ENCODE measurements at places on chromosomes 11 and 22.
A peak's percentile ranks its signal among the peaks of the same experiment; 100 is the strongest.

- no peak for DNase-seq
These were observed 24.6 kb downstream of the PPIL2 start for GRCh38 chr22:21690401-21690801.

- no peak for DNase-seq
These were observed 102.2 kb downstream of the NAT10 start for GRCh38 chr11:34207487-34208180.

DNA sequence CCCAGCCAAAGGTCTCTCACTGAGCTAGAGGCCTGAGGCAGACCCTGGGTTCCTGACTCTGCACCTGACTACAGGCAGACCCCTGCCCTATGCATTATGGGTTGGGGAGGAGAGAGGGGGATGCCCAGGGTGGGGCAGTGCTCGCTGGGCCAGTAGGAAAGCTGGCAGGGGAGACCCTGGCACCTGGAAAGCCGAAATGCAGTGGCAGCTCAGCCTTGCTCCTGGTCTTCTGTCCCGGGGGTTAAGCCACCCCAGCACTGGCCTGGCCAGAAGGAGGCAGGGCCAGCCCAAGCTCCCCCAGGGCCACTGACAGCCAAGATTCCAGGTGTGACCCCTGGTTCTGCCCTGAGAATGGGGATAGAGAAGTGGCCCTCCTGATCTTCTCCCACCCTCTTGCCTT lies 5.4 kb downstream of the ARAP1 start:
- no peak for DNase-seq

DNA sequence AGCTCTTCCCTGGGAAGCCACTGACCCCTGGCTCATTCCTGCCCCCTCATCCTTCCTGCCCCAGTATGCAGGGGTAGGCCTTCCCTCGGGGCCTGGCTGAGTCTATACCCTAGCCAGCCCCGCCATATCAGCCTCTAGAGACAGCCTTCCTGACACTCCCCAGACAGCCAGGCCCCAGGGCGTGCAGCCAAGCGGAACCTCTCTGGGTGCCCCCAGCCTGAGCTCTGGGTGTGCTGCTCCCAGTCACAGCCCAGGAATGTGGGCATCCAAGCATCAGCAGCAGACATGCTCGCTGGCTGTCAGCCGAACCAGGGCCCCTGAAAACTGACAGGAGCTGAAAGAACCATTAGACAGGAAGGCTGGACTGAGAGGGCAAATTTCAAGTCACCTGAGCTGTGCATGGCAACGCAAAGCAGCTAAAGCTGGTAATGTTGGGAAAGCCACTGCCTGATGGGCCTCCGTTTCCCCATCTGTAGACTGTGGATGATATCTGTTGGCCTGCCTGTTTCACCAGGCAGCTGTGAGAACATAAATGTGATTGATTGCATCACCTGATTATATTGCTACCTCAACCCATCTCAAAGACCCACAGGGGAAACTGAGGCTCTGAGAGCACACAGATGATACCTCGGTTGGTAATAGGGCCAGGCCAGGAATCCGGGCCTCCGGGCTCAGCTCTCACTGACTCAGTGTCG lies 93.2 kb downstream of the LRRC32 start:
- no peak for DNase-seq

DNA sequence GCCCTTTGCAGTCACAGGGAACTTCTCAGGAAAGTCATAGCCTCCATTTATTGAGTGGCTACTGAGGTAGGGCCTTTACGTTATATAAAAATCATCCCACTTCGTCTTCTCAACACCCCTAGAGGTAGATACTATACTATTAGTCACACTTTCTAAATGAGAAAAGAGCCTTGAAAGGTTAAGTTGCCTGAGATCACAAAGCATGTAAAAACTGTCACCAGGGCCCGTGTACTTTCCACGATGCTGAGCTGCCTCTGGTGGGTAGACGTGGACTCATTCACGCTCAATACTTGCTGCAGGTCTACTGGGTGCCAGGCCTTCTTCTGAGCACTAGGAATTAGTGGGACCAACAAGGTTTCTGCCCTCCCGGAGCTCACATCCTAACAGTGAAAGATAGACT lies 16.3 kb downstream of the CHRDL2 start:
- DNase-seq = no peak

DNA sequence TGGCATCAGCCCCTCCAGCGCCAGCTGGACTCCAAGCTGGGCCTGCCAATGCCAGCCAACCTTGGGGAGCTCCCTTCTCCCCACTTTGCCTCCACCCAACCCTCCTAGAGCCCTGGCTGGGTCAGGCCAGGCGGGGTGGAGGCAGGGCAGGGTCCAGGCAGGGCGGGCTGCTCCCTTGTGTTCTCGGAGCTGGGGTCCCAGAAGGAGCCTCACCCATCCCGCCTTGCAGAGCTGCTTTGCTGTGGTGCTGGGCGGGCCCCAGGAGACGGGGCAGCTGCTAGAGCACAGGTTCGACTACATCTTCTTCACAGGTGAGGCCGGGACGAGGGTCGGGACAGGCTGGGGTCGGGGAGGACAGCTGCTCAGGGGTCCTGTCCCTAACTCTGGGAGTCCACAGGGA lies 9.4 kb downstream of the ALDH3B1 start:
- DNase-seq = no peak

DNA sequence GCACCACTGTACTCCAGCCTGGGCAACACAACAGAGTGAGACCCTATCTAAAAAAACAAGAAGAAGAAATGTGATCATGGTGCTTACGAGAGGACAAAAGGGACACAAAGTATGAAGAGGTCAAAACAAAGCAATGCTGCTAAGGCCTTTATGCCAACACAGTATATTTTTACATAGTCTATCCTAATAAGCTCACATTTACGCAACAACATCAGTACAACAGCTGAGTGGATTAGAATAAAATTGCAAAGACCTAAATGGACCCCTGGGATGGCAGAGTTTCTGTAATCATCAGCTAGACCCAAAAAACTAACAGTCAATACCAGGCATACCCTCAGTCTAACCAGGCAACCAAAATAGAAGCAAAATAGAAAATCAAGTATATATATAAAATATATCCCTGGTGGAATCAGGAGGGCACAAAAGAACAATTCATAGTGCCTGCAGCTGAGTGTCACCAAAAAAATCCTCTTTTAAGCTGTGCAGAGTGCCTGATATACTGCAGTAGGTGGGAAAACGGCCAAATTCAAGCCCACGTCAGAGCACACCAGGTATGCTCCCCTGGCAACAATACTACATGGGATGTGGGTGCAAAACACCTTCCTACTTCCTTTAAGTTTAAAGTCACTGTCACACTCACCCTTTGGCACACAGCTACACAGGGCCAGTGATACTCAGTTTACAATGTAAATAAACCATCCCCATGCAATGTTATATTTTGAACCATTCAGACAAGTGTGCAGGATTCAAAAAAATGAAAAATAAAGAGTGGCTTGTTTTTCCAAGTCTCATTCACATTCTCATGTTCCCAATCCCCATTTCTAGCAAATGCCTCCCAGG lies 57.8 kb downstream of the RBFOX2 start:
- DNase-seq = no peak

- DNase-seq = no peak
These were observed 14.9 kb downstream of the MMP20 start for GRCh38 chr11:102610200-102610599.

GRCh38 chr11:126139111-126140091 lies 72.0 kb downstream of the RPUSD4 start:
- DNase-seq = peak; percentile 61

GRCh38 chr22:35977136-35977535 lies 51.5 kb downstream of the RBFOX2 start:
- DNase-seq = no peak

DNA sequence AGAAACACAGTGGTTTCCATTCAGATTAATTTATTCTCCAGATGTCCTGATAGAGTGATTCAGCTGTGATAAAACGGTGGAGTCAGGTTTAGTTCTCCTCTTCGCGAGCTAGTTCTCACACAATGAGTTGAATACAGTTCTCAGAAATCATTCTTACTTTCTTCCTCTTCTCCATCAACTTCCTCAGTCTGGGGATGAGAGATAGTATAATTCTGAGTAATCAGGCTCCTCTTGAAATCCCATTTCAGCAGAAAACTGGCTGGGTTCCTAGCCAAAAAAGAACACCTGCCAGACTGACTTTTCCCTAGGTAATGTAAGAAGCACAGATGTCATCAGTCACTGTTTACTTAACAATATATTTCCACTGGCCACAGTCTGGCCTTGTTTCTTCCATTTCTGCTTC lies 76.7 kb downstream of the SVIP start:
- DNase-seq = no peak

DNA sequence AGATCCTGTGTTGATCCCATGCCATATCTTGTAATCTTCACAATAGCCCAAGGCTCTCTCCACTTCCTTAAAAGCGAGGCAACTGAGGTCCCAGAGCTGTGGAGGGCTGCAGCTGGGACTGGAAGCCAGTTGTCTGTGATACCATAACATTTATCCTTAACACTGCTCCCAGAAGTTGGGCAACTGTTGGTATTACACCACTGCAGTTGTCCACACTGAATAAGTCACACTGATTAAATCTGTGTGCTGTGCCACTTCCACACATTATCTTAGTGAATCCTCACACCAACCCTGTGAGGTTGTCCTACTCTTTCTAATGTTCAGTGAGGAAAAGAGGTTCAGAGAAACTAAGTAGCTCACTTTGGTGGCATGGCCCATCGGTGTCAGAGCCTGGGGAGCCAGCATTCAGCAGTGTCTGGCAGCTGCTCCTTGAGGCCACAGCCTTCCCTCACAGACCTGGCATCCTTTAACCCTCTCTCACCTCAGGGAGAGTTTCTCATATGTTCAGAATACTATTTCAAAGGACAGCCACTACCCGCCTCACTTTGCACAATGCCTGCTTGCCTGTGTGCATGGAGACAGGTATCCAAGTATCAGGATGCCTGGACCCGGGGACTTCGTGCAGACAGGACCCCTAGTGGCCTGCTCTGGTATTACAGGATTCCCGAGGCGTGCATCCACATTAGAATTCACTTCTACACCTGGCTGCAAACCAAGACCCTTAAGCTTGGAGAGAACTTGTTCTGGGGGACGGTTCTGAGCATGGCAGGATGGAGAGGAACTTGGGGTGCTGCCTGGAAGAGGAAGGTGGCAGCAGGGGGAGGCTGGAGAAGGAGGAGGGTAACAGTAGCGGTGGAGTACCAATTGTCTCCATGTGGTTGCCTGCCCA lies 221.9 kb upstream of the TBCEL start:
- DNase-seq = peak; percentile 89

- DNase-seq = peak; percentile 15
These were observed 363.7 kb downstream of the NXPE2 start for GRCh38 chr11:115042002-115042401.

- DNase-seq = peak; percentile 77
These were observed 789.4 kb upstream of the KIRREL3 start for GRCh38 chr11:127789927-127790326.

GRCh38 chr11:60193687-60194433 lies 11.0 kb upstream of the MS4A6A start:
- peak; percentile 87 for DNase-seq

DNA sequence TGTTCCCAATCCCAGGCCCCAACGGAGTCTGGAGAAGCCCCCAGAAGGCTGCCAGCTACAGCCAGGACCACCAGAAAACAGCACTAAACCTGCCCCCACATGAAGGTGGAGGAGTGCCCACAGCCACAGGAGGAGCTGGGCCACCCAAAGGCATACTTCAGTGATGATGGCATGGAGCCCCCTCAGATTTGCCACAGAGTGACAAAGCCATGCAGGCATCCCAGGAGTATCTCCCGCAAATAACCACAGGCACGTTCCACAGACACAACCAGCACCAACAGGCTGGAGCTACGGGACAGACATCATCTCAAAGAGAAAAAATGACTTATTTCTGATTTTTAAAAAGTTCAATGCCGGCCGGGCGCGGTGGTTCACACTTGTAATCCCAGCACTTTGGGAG lies 10.6 kb downstream of the CARS1 start:
- no peak for DNase-seq

- DNase-seq = peak; percentile 79
These were observed 29.2 kb upstream of the DAGLA start for GRCh38 chr11:61650781-61651571.

DNA sequence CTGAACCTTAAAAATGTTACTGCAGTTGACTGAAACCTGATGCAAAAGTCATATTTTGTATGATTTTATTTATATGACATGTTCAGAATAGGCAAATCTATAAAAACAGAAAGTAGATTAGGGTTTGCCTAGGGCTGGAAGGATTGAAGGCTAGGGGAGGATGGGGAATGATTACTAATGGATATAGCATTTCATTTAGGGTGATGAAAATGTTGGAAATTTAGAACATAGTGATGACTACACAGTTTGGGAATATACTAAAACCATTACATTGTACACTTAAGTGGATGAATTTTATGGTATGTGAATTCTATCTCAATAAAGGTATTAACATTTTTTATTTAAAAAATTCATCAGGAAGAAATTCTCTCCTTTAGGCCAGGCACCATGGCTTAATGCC lies 22.9 kb upstream of the PAFAH1B2 start:
- DNase-seq = no peak

DNA sequence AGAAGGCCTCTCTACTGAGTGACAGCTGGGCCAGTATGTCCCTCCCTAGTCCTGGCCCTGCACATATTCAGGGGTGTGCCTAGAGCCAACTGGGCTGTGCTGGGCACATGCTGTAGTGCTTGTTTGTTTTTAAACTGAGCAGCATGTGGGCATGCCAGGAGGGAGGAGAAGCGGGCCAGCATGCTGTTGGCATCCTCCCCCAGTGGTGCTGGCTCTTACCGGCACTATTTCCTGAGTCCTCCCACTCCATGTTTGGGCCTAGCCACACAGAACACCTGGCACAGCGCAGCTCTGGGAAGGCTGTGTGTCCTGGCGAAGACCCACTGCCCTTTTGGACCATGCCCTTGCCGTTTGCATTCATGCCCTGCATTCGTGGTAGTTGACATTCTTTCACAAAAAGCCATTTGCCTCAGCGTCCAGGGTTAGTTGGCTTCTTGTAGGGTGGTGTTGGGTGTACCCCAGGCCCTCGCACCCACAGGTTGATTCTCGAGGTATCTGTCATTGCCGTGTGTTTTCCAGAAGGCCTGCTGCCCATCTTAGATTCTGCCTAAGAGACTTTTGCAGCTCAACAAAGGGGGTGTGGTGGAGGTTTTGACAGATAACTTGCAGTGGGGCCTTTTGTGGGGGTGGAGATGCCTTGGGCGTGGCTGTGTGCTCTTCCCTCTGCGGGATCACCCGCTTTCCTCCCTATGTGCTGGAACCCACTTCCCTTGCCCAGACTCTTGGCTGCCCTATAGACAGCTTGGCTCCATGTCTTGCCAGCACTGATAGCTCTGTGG lies 13.6 kb downstream of the DGCR8 start:
- DNase-seq = no peak

- no peak for DNase-seq
These were observed 2.6 kb upstream of the NUDT8 start for GRCh38 chr11:67632175-67632981.

- DNase-seq = no peak
These were observed 7.0 kb upstream of the PRSS23 start for GRCh38 chr11:86793307-86793706.

Measured in GM23338 (cell line).